Activated CD4-positive, CD25-positive, alpha-beta regulatory T cell treated with anti-CD3 and anti-CD28 coated beads, Interleukin-2, amount 50 U/mL, for 16 hours (primary cell): ENCODE measurements at places on chromosomes 16 and 17.

- DNase-seq, result no peak
Measured at GRCh38 chr16:88706965-88707826, 893 bp downstream of the CTU2 start.

DNA sequence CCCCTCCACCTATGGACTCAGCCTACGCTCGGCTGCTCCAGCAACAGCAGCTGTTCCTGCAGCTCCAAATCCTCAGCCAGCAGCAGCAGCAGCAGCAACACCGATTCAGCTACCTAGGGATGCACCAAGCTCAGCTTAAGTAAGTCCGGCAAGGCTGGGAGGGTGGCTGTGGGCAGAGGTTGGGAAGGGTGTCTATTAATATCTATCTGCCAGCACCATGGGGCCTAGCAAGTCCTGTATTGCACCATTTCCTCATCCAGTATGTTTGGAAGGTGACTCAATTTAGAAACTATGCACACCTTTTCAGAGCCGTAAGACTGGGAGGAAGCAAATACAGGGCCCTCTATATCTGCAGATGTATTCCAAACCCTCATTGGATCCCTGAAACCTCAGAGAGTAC is 45.0 kb upstream of the ARHGAP44 start:
- DNase-seq, result no peak

DNA sequence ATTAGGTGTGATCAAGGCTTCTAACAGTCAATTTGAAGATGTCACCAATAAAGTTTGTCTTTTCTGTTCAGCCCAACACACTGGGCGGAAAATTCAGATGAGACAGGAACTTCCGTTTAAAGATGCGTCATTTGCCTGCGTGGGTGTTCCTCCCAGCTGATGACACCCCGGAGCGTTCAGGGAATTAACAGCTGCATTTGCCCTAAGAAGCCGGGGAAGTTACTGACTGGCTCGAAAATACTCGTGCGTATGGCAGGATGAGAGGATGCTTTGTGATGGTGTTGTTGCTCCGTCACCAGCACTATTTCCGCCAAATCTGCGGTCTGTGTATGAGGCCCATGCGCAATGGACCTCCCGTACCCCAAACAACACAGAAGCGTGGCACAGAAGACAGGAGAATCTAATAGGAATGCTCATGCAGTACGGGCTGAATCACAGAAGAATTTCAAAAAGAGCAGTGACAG is 11.9 kb upstream of the PVALEF start:
- DNase-seq, result no peak

GRCh38 chr17:48960834-48961515 is 7.4 kb downstream of the GIP start:
- no peak for DNase-seq

GRCh38 chr16:71357681-71358080 is 842 bp upstream of the CALB2 start:
- DNase-seq, result no peak

GRCh38 chr16:50066482-50067289 is 916 bp downstream of the HEATR3 start:
- no peak for DNase-seq

- no peak for DNase-seq
Measured at GRCh38 chr16:89042711-89043551, 50.7 kb upstream of the ACSF3 start.

DNA sequence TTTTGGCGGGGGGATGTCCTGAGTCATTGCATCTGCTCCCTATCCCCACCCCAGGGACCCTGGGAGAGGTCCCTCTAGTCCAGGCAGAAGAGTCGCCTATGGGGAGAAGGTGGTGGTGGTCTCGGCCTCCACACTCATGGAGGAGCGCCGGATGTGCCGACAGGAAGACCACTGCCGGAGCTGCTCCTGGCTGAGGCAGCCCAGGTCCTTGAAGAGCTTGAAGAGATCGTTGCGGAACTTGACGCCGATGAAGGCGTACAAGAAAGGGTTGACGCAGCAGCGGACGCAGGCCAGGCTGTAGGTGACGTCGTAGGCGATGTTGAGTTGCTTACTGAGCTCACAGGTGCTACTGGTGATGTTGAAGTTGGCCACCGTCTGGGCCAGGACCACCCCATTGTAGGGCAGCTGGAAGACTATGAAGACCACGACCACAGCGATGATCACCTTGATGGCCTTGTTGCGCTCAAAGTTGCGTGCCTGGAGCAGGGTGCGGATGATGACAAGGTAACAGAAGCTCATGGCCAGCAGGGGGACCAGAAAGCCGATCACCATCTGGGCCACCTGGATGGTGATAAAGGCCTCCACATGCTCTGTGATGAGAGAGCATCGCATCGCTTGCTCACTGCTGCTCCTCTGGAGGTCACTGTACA is 10.5 kb downstream of the CCR7 start:
- no peak for DNase-seq

DNA sequence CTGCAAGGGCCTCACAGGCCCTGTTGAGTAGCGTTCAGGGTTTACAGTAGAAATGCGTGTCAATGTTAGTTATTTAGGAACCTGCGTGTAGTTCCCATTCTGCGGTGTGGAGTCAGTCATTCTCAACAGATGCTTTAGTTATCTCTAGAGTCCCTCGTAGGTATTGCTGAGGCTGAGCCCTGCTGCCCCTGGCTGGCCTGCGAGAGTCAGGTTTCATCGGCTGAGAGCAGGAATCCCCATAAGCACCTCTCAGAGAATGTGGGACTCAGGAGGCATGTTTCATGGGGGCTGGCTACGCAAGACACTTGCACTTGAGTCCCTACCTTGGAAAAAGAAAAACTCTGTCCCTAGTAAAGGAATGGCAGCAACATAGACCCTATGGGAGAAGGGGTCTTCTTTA is 347.5 kb upstream of the ASIC2 start:
- DNase-seq, result no peak
